ENCODE measurements at places on chromosomes 5 and 9.

- peak; percentile 7 for DNase-seq
Measured at GRCh38 chr9:11933926-11934325, 759.3 kb upstream of the TYRP1 start.

GRCh38 chr5:36150676-36151433, 832 bp downstream of the LMBRD2 start:
- DNase-seq = peak; percentile 76

DNA sequence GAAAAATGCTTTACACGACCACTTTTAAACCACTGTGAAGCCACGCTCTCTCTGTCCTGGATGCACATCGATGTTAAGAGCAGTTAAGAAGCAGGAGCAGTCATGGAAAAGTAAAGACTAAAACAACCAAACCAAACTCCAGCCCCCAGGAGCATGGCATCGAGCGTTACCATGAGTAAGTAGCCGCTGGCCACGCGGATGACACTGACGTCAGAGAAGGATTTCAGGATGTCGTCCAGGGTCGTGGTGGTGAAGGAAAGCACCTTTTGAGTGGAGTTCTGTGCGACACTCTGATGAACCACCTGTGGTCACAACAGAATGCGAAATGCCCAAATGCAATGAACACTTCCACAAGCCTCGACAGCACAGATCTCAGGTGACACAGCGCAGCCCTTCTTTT, 38.9 kb downstream of the PTCH1 start:
- no peak for DNase-seq

DNA sequence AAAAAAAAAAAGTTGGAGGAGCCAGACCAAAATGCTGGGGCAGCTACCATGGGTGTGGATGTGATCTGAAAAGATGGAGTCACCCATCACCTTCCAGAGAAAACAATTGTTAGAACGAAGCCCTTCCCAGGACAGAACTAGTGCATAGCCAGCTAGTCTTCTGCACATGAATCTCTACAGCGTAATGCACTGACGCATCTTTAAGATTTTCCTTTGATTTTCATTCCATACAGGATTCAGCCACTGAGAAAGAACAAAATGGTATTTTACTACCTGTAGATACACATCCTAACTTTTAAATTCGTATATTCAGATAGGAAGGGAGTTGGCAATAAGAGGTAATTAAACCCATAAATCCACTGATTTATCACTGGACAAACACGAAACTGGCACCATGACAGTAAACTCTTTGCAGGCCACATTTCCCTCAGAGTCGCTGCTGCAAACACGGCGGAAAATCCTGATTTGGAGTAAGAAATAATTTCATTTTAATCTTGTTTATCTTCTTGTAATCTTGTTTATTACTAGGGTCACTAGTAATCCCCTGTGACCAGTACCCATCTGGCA, 206.6 kb downstream of the SPOCK1 start:
- no peak for DNase-seq

DNA sequence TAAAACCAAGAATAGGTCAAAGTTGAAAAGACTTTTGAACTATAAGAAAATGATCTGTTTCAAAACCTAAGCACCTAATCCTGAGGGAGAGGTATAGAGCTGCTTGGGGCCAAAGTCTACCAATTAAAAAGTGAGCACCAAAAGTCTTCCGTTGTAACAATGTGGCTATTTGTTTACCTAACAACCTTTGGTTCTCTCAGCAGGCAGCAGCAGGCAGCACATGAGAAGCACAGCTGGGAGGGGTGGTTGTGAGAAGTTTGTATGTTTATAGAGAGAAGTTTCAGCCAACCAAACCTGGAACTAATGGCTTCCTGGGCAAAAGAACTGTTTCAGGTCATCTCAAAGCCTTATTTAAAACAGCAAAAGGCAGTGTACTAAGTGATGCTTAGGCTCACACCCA, 59.8 kb upstream of the TBC1D9B start:
- no peak for DNase-seq

DNA sequence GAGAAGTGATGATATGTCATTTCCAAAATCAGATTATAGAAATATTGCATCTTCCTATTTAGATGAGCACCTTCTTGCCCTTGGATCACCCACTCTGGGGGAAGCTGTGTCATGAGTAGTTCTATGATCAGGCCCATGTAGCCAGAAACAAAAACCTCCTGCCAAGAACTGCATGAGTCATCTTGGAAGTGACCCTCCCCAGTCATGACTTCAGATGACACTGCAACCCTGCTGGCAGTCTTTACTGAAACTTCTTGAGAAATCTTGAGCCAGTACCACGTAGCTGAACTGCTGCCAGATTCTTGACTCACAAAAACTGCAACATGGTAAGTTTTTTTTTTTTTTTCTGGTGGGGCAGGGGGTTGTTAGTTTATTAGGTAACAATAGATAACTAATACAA, 439.6 kb upstream of the PTGER4 start:
- no peak for DNase-seq

DNA sequence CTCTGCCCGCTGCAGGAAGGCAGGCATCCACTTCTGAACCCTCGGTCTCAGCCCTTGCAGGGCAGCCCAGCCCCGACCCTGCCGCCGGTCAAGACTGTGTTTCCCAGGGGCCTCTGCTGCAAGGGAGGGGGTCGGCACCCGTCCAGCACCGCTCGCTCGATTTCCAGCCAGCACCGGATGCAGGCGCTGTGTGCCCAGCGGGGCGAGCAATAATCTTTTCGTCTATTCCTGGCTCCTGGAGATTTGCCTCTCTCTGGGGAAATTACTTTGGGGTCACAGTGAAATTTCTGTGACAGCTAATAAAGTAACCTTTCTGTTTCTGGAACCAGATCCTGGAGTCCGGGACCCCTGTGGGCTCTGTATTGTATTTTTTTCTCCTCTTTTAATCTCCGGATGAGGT, 155.3 kb downstream of the COL23A1 start:
- DNase-seq = no peak

- no peak for DNase-seq
Measured at GRCh38 chr5:87190687-87191086, 77.0 kb upstream of the RASA1 start.

DNA sequence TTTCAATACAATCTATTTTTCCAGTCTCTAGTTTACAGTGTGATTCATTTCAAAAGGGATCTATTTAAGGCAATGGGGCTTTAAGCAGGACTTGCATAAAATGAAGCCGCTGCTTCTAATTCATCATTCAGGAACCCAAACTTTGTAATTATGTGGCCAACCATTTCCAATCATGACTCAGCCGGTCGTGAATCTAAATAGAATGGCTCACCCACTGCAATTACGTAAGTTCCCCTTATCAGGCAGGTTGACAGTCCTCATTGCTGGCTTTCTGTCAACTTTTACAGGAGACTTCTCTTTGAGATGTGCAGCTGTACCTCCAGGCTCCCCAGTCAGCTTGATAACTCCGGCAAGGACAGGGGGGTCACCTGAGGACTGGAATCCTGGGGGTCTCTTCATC, 152.8 kb upstream of the DAP start:
- no peak for DNase-seq

- no peak for DNase-seq
Measured at GRCh38 chr5:104650313-104651055, 1087.9 kb upstream of the NUDT12 start.

GRCh38 chr9:90137801-90138200, 504.8 kb downstream of the DIRAS2 start:
- DNase-seq = no peak

- no peak for DNase-seq
Measured at GRCh38 chr9:113913426-113914195, 37.5 kb downstream of the ZNF618 start.

GRCh38 chr9:99637641-99638040, 184.0 kb upstream of the NR4A3 start:
- DNase-seq = no peak

DNA sequence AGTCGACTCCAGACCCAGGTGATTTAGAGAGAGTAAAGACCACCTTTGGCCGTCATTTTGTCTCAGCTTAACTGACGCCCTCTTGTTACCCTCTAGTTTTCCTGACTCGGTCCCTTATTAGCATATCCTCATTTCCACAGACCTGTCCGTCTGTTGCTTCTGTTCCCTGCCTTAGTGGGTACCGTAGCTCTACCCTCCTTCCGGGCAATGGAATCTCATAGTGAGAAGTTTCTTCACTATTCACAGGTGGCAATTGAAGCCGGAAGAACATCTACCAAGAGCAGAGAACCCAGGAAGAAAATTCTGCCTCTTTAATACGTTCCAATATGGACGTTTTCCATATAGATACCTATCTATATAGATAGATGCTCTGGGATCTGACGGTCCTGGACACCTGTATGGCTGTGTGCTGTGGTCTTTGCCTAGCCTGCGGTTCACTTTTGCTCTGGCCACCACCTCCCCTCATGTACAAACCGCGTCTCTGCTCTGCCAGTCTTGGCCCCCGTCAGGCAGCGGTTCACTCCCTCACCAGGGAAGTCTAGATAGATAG, 652 bp upstream of the TMEM161B start:
- peak; percentile 1 for DNase-seq

DNA sequence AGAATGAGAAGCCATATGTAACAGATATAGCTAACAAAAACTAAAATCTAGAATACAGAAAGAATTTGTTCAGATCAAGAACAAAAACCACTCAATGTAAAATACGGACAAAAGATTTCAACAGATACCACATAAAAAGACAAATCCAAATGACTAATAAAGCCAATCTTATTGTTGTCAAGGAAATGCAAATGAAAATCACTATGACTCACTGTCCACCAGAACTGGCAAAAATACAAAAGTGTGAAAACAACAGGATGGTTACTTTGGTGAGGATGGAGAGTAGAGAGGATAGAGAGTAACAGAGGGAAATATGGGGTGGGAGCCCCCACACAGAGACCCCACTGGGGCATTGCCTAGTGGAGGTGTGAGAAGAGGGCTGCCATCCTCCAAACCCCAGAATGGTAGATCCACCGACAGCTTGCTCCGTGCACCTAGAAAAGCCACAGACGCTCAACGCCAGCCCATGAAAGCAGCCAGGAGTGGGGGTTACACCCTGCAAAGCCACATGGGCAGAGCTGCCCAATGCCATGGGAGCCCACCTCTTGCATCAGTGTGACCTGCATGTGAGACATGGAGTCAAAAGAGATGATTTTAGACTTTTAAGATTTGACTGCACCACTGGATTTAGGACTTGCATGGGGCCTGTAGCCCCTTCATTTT, 15.2 kb upstream of the RHOBTB3 start:
- no peak for DNase-seq

DNA sequence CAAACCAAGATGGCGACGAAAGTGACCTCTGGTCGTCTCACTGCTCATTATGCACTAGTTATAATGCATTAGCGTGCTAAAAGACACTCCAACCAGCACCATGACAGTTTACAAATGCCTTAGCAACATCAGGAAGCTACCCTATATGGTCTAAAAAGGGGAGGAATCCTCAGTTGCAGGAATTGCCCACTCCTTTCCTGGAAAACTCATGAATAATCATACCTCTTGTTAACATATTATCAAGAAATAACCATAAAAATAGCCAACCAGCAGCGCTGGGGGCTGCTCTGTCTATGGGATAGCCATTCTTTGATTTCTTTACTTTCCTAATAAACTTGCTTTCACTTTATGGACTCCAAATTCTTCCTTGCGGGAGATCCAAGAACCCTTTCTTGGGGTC, 595.7 kb upstream of the KLF4 start:
- DNase-seq = no peak

DNA sequence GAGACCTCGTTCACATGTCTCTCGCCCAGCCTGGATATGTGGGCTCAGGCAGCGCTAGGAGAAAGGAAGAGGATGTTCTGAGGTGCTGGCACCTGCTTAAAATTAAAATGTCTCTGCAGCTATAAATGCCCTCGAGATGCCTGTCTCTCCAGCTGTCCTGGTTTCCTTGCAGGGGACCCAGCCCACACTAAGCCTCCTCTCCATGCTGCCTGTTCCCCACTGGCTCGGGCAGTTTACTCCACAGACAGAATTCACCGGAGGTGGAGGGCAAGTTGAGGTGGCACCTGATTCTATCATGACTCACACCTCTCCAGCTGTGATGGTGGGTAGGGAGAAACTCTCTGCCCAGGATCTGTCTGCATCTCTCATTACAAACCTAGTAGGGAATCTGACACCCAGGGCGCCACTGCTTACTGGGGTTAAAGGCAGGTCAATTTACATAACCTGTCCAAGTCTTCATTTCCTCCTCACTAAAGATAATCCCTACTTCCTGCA, 420.9 kb downstream of the SPOCK1 start:
- no peak for DNase-seq

DNA sequence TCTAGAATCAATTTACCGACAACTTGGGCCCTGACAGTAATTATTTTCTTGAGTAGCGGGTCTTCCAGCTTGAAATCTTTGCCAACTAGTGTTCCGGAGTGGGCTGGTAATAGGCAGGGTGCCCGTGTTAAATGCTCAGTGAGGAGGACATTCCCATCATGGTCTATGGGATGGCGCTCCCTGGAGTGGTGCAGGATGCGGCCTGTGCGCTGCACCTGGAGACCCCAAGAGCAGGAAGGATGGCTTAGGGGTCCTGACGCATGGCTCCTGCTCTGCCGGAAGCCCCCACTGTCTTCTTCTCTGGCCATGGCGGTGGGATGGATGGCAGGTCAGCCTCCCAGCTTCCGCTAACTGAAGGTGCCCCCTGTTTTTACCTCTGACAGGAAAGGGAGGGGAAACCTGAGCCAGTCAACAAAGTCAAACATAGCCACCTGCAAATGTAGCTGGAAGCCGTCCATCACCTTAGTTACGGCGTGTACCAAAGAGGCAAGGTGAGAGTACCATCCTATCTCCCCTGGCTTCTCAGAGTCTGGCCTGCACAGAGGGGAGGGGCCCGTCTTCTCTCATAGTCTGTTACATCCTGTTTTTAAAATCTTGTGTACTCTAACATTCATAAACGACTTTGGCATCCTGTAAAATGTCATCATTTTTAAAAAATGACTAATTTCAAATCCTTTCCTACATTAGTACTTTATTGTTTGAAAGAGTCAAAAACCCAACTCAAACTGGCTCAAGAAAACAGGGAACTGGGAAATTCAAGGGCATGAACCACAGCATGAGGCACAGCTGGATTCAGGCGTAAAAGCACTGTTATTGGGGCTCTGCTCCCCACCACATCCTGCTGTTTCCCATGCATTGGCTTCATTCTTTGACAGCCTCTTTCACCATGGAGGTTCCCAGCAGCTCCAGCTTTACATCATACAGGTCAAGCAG, 28.5 kb upstream of the UNC5A start:
- no peak for DNase-seq

DNA sequence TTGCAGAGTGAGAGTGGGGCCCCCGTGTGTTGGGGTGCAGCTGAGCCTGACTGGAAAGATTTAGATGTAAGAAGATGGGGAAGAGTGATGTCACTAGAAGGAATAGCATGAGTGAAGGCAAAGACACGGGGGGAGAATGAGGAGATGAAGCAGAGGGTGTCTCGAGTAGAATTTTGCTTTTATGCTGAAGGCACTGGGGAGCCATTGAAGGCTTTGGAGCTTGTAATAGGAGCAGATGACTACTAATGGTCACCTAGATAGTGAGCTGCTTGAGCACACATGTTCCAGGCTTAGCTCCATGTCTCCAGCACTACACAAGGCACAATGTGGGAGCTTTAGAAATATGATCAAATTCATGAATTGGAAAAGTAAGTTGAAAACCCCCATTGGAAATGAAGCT, 32.1 kb downstream of the COL15A1 start:
- no peak for DNase-seq

Measured in NCI-H1694 treated with DMSO at 0.1 percent for 48 hours (cell line).